Hematopoietic multipotent progenitor cell treated with erythropoietin and hydrocortisone succinate and interleukin-3 and kit ligand, for 15 days (in vitro differentiated cells): ENCODE measurements at places on chromosomes 7 and 10.

- no peak for DNase-seq
Observed at GRCh38 chr10:3779158-3779741, 5.8 kb downstream of the KLF6 start.

GRCh38 chr7:919924-920341, 34.5 kb downstream of the ADAP1 start:
- DNase-seq, result no peak

GRCh38 chr10:24894309-24894708, 58.1 kb downstream of the PRTFDC1 start:
- no peak for DNase-seq

DNA sequence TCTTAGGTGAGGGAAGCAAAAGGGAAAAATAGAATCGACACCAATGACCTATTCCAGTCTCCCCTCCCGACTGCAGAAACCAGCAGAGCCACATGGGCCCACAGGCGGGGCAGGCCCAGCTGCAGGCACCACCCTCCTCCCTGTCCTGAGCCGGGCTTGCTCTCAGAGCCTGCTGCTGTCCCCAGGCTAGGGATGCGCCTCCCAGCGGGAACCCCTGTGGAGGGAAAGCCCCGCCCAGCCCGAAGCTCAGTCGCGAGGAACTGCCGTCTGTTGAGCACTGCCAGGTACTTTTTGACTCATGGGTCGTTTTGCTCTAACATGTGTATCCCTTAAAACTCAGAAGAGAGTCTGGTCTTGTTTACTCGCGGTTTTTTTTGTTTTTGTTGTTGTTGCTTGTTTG, 124.5 kb upstream of the RET start:
- no peak for DNase-seq

- no peak for DNase-seq
Observed at GRCh38 chr7:151592868-151593486, 73.3 kb upstream of the RHEB start.

GRCh38 chr10:73768881-73769280, 13.0 kb upstream of the CHCHD1 start:
- DNase-seq, result no peak

- no peak for DNase-seq
Observed at GRCh38 chr7:12226756-12227155, 15.7 kb downstream of the TMEM106B start.

DNA sequence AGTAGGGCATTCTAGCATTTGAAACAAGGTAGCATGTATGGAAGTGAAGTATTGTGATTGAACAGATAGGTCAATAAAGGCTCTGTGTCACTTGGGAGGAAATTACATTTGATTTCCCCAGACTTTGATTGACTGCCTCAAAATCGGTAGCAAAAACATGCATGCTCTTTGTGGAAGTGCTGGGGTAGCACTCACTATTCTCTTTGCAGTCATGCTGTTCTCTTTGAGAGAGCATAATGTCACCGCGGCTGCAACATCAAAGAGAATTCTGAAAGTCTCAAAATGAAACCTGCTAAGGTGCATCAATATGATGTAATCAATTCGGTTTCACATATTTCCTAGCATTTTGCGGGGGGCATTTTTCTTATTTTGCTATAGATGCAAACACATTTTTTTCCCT, 64.2 kb downstream of the ARMC3 start:
- DNase-seq, result no peak

DNA sequence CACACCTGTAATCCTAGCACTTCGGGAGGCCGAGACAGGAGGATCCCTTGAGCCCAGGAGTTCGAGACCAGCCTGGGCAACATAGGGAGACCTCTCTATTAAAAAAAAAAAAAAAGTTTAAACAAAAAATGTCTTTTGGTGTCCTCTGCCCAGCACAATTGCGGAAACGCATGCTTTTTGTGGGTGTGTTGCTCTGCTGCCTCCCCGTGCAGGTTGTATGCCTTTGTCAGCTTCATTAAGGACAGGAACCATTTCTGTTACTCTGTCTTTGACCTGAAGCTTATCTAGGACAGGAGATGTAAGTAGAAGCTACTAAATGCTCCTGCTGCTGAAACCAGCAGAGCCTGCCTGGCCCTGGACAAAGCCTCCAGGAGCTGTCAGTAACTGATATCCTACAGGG, 21.3 kb upstream of the ANKRD2 start:
- DNase-seq, result no peak

DNA sequence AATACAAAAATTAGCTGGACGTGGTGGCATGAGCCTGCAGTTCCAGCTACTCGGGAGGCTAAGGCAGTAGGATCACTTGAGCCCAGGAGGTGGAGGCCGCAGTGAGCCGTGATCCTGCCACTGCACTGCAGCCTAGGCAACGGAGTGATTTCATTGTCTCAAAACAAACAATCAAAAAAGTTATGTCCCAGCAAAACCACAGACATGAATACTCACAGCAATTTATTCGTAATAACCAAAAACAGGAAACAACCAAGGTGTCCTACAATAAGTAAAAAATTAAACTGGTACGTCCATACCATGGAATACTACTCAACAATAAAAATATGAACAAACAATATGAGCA, 11.6 kb upstream of the CYTH3 start:
- DNase-seq, result no peak

DNA sequence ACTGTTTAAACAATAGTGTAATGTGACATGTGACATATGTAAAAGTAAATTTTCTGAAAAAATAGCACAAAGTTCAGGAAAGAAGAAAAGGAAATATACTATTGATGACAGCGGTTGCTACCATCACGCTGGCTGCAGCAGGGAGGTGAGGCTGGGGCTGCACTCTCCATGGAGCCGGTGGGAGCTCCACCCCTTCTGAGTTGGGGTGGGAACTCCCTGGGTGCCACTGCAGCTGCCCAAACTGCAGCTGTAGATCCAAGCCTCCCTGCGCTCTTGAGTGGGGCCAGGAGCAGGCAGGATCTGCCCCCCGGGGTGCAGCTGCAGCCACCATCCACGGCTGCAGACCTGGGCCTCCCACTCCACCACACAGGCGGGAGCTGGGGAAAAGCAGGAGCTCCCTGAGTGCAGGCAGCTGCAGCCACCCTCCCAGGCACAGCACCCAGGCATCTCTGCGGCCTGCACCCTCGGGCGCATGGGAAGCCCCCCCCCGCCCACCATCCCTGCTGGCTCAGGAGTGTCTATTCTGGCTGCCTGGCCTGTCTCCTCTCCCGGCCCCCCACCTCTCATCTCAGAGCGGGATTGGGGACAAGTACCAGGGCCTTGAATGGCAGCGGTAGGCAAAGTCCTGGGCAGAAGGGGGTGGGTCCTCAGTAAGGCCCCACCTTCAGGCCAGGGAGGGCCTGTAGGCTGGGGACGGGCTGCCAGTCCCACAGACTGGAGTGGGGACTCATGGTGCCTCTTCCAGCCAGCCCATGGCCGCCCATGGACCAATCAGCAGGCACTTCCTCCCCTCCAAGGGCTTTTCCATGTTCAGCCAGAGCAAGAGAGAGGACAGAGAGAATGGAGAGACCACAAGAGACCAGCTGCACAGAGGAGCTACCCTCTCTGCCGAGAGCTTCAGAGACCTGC, 50.1 kb downstream of the TNS3 start:
- DNase-seq, result no peak

GRCh38 chr7:587767-588166, 68.1 kb upstream of the PDGFA start:
- no peak for DNase-seq

DNA sequence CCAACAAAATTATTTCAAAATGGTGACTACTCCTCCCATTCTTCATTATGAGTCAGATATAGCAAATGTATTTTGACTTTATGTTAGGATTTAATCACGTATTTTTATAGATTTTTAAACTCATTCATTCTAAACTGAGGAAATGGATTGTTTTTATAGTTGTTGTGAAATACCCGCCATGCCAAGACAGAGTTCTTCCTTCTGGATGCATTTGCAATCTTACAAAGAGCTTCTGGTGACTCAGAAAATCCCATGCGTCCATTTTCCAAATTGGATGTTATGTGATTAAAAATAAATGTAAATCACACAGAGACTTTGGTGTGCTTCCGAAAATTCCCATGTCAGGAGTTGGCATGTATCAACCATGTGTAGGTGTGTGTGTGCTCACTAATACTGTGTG, 179.3 kb downstream of the TRIL start:
- DNase-seq, result no peak

GRCh38 chr7:151416112-151416940, 6.5 kb upstream of the WDR86 start:
- no peak for DNase-seq

DNA sequence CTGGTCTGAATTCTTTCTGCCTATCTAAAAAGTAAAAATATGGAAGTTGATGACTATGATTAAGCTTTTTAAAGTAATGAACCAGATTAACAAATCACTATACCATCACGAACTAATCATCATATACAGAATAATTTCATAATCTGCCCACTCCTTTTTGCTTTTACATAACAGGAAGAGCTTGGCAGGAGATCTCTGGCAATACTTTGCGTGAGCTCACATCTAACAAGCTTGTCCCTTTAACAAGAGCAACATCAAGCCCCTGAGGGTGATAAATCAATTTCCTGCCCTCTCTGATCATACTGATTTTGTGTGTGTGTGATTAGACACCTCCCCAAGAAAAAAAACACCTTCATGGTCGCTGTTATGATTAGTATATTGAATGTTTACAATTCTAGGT, 143.5 kb upstream of the ASAH2 start:
- DNase-seq, result no peak

DNA sequence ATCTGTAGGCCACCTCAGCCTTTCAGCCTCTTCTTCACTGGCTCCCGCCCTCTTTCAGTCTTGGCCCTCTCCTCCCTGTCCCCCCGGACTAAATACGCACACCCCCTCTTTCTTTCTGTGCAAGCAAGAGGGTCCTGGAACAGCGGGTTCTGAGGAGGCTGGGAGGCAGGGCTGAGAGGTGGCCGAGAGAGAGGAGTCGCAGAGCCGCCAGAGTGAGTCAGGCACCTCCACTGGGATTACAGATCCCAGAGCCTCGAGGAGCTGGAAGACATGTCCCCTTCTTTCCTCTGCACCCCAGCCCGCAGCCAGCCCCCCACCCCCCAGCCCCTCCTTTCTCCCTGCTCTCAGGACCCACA, 182 bp downstream of the CCDC136 start:
- DNase-seq, result no peak

GRCh38 chr7:46568420-46569132, 647.5 kb upstream of the IGFBP3 start:
- DNase-seq, result no peak

- DNase-seq, result no peak
Observed at GRCh38 chr10:121325490-121326231, 272.6 kb downstream of the FGFR2 start.

DNA sequence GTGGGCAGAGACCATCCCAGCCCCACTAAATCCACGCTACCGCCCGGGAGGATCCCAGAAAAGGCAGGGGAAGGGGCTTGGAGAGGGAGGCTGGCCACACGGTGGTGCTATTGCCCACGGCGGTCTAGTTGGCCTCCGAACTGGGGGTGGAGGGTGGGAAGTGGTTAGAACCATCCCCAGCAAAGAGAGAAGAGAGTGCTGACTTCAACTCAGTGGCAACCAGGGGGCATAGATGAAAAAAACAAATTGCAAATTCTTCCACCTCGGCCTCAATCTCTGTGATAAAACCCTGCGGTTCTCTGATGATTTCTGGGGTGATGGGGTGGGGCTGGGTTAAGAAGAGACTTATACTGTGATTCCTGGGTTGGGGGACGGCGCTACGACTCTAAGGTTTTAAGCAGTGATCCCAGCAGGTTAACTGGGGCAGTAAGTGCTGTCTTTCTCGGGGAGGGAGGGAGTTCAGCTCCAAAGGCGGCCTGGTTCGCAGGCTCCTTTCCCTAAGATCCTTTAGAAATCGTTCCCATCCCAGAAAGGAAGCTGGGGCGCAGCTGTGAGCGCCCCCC, 154.5 kb upstream of the LYZL2 start:
- peak; percentile 42 for DNase-seq

DNA sequence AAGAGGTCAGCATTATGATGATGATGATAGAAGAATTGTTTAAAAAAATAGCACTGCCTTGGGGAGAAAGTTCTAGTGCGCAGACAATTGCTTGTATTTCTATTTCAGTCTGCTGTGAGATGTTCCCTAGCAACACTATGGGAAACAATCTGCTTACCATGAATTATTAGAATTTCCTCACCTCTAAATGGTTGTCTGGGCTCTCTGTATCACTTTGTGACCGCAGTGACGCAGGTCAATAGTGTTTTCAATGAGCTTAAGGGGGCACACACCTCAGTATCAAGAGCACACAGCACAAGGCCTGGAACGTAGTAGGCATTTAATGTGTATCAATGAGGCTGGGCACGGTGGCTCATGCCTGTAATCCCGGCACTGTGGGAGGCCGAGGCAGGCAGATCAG, 98.9 kb upstream of the TARP start:
- DNase-seq, result no peak

DNA sequence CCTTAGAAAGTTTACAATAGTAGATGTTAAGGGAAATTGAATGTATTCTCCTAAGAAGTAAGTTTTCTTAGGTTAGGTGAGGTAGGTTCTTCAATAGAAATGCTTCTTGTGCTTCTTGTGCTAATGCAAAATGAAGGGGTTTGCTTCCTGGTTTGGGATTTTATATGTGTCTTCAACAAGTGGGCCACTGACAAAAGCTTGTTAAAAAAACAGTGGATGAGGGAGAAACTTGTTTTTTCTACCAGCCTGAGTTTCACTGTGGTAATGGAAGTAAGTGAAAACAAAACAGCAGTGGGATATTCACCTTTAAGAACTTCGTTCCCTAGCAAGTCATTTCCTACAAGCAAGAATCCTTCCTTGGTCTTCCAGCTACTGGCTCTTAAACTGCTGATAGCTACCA, 107.5 kb downstream of the FOXP2 start:
- DNase-seq, result no peak

DNA sequence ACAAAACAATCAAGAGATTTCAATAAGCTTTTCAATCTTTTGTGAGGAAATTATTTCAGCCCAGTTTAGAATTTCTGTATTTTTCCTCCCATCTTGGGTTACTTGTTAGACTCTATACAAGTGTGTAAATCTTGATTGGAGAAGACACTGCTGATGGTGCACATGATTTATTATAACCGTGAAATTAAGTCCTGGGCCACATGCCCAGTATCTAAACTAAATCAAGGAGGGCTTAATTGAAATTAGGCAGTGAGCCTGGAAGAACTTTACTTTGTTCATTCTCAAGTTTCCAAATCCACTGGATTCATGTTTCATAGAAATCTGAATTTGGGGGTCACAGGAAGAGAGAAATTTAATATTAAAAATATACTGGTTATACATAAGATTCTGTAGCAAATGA, 44.5 kb downstream of the CSTF2T start:
- no peak for DNase-seq

DNA sequence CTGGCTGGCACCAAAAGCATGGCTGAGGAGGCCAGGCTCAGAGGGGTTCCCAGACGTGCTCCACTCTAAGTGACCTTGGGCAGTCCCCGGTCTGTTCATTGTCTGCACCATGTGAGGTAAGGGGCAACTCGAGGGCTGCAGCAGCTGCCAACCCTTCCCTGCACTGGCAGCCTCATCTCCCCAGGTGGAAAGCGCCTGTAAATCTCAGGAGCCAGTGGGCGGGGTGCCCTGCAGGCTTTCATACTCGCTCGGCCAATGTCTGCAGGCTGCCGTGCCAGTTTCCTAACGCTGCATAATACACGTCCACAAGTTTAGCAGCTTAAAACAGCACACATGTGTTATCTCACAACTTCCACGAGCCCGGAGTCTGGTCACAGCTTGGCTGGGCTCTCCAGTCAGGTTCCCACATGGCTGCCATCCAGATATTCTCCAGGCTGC, 12.6 kb upstream of the GDF10 start:
- DNase-seq, result no peak

GRCh38 chr7:20474249-20474648, 141.2 kb upstream of the ABCB5 start:
- DNase-seq, result no peak
